ENCODE measurements at places on chromosomes 3 and 15.

- DNase-seq: no peak
Observed at GRCh38 chr3:159486580-159486979, 502.1 kb upstream of the IL12A start.

DNA sequence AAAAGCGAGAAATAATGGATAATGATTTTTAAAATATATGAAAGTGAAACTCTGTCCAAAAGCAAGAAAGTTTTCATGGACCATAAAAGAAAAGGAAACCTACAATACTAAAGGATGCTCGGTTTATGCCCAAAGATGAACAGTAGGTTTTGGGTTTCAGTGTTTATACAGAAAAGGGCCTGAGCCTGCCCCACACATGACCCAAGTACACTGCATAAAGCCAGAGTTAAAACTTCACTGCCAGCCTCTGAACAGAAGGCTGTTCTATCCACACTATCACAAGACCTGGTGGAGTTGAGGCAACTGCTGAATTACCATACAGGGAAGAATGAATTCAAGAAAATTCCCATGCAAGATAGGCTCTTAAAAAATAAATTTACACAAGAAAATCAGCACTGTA, 165.2 kb downstream of the MECOM start:
- no peak for DNase-seq

DNA sequence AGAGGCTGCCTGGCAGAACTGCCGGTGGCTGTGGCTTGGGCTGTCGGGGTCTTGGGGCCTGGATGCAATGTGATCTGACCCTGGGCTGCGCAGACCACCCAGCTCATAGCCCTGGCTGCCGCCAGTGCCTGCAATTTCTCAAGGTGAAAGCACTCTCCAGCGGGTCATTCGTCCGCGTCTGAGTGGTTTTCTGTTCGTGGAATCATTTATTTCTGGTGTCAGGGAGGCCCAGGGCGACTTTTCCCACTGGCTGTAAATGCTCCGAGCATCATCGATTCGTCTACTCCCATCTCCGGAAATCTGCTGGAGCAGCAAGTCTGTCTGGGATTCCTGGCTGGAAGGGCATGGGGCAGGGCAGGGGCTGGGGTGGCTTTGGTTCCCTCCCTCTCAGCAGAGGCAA, 40.6 kb upstream of the ADPGK start:
- DNase-seq: no peak

DNA sequence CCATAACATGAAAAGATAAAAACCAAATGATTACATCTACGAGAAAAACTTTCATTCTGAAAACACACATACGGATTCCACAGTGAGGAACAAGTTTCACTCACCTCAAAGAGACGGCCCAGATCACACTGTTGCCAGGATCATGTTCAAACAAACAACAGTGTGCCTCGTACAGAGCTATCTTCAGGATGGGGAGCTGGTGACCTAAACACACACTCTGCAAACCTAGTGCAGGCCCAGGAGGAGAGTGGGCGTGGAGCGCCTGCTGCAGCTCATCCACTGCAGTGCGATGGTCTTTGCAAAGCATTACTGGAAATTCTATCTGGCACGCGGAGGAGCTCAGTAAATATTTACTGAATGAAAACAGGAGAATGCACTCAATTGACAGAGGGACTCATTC, 38.5 kb downstream of the TAMM41 start:
- no peak for DNase-seq

DNA sequence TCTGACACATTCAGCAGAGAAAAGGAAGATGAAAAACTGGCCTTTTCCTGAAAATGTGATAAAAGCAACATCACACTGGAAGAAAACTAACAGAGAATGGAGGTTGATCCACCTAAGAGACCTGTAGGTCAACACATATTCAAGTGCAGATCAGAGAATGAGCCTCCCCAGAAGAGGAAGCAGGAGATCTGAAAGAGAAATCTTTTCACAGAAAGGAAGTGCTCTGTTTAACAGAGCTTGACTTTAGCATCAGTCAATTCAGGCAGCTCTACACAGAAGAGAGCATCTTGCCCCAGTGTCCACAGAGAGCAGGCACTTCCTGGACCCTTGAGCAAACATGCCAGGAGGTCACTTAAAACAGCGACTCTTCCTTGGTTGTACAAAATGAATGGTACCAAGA, 655.4 kb upstream of the GBE1 start:
- DNase-seq: no peak

GRCh38 chr15:98898122-98898521, 109.5 kb downstream of the PGPEP1L start:
- DNase-seq: no peak

- no peak for DNase-seq
Observed at GRCh38 chr3:71110385-71111222, 472.9 kb downstream of the FOXP1 start.

GRCh38 chr3:78507196-78507984, 1260.4 kb downstream of the ROBO1 start:
- no peak for DNase-seq

- DNase-seq: no peak
Observed at GRCh38 chr15:89409184-89410038, 74.8 kb upstream of the POLG start.

GRCh38 chr15:81016489-81017068, 15.9 kb downstream of the TLNRD1 start:
- no peak for DNase-seq

DNA sequence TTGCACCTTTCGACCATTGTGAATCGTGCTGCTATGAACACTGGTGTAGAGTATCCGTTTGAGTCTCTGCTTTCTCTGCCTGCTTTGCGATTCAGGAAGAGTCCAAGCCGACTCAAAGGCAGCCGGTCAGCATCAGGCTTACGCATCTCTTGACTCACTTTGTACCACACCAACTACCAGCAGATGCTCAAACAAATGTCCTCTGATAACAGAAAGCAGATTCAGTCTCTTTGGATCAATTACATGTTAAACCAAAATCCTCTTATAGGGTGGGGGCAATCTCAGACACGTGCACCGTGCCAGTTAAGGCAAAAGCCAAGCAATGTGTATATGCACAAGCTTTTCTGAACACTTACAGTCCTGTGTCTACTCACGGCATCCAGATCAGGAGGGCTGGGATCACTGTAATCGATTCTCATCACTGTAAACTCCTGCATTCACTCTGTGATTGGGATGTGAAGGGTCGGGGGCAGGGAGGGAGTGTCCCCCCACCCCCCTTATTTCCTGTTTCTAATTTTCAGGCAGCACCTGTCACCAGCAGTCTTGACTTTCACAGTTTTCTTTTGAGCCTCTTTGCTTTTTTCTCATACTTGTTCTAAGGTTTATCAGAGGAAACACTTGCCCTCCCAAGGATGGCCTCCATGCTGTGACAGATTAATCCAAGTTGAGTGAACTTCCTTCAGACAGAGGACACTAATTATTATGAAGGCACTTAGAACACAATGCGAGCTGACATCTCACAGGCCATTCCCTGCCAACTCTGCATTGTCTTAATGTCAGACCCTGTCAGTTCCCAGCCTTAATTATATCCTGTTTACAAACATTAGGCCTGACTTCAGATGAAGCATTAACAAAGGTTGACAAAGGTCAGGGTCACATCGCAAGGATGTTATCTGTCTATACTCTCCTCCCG, 153.5 kb downstream of the MECOM start:
- no peak for DNase-seq

DNA sequence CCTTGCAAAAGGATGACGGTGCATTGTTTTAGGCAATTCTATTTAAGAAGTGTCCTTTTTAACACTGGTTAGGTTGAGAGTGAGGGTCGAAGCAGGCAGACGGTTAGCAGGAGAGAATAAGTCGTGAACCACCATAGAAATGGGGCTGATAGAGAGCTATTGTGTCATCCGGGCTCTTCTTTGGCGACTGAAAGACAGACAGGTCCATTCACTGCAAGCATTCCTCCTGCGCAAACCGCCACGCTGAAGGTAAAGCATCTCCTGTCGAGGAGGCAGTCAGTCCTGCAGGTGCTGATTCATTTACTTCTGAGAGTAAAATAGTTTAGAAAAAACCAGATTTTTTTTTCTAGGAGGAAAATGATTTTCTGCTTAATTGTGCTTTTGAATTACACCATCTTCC, 1002.8 kb upstream of the NR2F2 start:
- DNase-seq: no peak

GRCh38 chr3:138976047-138976446, 29.0 kb downstream of the FOXL2NB start:
- DNase-seq: no peak

- no peak for DNase-seq
Observed at GRCh38 chr3:106578911-106579310, 710.1 kb upstream of the CBLB start.

- DNase-seq: no peak
Observed at GRCh38 chr3:155504682-155505081, 211.2 kb upstream of the STRIT1 start.

- peak; percentile 31 for DNase-seq
Observed at GRCh38 chr3:42556089-42556632, 25.6 kb downstream of the SEC22C start.

- DNase-seq: no peak
Observed at GRCh38 chr3:125340121-125340520, 35.0 kb downstream of the ZNF148 start.

- no peak for DNase-seq
Observed at GRCh38 chr3:63864965-63865327, 1.3 kb downstream of the ATXN7 start.

GRCh38 chr3:111173328-111173900, 101.8 kb downstream of the NECTIN3 start:
- no peak for DNase-seq

GRCh38 chr3:160183345-160184076, 41.7 kb upstream of the C3orf80 start:
- DNase-seq: no peak

DNA sequence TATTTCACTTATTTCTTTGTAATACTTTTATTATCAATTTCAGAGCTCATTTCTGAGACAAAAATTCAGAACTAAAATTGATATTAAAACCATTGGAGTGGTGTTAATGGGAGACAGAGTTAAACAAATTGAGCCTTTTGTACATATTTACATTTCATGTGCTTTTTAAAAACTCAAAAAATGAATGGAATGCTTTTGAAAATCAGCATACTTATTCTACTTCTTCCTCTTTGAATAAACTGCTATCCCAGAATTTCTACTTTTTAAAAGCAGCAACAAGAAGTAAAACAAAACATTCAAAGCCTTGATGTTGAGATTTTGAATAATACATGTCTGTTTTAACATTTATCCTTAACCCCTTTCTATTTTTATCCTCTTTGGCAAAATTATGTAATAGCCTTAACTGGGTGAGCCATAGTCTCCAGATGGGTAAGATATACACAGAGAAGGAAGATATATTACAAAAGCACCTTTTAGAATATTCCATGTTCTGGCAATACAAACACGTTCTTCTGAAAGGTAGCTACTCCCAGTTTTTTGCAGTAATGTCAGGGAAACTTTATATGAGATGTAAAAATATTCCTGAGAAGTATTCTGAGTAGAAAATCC, 123.6 kb downstream of the MBNL1 start:
- no peak for DNase-seq

DNA sequence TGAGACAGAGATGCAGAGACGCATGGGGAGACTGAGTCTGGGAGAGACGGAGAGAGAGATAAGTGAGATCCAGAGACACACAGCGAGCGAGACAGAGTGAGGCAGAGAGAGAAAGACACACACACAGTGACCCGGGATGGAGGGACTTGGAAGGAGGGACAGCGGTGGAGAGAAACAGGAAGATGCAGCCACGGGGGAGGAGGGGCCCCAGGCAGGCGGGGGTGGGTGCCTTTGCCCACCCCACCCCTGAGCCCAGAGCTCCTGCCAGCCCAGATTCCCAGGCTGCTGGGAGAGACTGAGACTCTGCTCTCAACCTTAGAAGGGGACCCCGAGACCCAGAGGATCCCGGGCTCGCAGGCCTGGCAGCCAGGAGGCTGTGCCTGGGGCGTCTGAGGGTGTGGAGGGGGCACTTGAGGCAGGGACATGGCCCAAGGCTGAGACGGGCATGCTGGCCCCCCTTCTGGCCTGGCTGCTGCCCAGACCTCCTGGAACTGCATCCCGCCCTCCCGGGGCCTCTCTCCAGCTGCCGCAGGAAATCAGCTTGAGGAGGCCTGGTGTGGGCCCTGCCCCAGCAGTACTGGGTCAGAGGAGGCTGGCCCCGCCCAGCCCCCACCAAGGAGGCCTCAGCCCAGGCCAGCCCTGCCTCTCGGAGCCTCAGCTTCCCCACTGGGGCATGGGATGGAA, 18.1 kb downstream of the H1-8 start:
- DNase-seq: no peak

GRCh38 chr3:38968891-38969290, 82.9 kb downstream of the SCN11A start:
- DNase-seq: no peak

- DNase-seq: no peak
Observed at GRCh38 chr3:111781561-111782446, 77.3 kb upstream of the PHLDB2 start.

- DNase-seq: no peak
Observed at GRCh38 chr15:99845009-99845408, 111.8 kb upstream of the LYSMD4 start.

DNA sequence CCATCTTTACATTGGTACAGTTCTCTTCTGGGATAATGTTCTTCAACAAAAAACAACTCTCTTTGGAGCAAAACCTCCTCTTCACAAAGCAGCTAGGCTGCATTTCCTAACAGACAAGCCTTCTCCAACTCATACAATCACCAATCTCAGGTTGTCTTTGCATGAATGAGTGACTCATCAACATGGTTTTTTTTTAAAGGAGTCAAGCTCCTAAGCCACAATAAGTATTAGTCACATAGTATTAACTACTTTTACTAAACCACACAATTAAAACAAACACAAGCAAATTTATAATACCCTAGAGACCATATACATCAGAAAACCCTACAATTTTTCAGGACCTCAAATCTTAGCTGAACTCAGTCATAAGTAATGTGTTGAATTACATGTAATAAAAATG, 137.4 kb downstream of the TBC1D5 start:
- no peak for DNase-seq

DNA sequence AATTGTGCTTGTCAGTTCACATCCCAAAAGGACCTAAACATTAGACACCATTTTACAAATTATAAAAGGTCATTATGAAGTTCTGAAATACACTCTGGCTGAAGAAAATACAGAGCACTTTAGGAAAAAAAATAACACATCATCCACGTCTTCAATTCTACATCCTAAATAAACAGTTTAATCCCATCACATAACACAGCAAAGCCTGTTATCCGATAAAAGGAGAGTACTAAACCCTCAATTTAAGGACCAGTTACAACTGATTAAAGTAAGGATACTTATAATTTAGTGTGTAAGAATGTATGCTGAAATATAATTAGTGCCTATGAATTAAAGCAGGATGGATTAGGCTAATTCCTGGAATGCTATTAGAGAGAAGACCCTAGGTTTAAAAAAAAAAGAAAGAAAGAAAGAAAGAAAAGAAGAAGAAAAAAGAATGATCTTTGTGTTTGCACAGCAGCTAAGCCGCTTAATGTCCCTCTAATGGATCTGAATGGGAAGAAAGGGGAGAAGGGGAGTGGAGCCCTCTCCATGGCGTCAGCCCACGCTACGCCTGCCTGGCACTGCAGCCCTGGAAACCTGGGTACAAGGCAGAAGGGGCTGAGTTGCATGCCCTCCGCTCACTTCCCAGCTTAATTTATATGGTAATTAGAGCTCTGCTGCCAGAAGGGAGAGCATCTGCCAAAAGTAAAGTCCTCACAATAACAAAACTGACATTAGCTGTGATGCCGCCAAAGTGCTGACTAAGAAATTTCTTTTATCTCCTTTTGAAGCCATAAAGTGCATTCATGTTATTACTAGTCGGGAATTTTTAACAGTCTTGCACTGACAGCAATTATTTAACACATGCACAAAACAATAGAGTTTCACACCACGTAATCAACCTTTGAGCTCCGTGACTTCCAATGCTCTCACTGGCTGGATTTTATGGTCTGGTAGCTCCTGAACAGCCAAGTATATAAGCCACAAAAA, 90.0 kb downstream of the FSIP1 start:
- no peak for DNase-seq

GRCh38 chr3:149564079-149564478, 89.6 kb downstream of the TM4SF4 start:
- no peak for DNase-seq
